Activated CD4-positive, CD25-positive, alpha-beta regulatory T cell treated with anti-CD3 and anti-CD28 coated beads, Interleukin-2, amount 50 U/mL, for 24 hours (primary cell): ENCODE measurements at places on chromosomes 13 and 19.

GRCh38 chr19:3785938-3786824 lies at the start of gene MATK:
Gene MATK, minus strand, starts transcription at chr19:3786381. Its CDS starts 1,246 bp downstream, at chr19:3785135.
- peak; percentile 42 for ATAC-seq

DNA sequence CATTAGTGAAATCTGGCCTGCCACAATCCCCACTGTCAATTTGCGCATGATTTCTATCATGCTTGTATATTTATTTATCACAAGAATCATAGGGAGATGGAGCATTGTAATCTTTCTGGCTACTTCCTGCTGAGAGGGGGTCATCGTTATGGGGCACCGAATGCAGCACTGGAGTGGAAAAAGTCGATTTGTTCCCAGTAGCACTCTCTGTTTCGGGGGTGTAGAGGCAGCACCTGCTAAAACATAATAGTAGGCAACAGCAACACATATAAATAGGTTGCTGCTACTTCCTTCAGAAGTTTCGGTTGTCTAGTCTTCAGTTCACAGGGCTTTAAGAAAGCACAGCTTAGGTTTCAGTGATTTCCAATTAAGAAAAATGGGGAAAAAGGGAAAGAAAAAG lies 23.4 kb upstream of the CEACAM21 start:
- ATAC-seq, result peak; percentile 24

DNA sequence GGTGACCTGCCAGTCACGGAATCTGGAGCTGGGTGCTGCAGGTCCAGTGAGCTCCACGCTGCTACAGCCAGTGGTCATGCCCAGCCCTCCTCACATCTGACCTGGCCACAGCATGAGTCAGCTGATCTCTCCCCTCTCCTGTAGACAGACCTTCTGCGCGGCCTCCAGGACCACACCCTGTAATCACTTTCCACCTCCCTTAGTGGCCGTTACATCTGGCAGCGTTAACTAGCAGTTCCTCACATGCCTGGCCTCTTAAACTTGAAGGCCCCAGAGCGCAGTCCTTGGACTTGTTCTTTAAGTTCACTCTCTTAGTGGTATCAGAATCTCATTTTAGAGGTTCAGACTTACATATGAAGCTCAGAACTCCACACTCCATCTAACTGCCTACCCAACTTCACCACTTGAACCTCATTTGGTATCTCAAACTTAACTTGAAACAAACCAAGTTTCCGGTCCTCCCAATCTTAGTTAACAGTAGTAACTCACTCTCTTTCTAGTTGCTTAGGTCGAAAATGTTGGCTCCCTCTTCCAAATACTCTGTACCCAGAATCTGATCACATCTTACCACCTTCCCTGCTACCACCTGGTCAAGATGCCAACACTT lies 22.7 kb downstream of the MIPEP start:
- ATAC-seq, result no peak

DNA sequence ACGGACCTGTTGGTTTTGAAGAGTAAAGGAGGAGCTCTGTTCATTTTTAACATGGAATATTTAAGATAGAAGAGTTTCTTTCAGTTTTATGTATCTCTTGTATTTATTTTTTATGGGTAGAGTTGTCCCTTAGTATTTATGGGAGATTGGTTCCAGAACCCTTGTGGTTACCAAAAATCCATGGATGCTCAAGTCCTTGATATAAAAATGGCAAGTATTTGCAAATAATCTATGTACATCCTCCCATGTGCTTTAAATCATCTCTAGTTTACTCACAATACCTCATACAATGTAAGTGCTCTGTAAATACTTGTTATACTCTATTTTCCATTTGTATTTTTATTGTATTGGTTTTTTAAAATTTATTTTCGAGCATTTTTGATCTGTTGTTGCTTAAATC lies 63.1 kb downstream of the TM9SF2 start:
- ATAC-seq, result no peak

DNA sequence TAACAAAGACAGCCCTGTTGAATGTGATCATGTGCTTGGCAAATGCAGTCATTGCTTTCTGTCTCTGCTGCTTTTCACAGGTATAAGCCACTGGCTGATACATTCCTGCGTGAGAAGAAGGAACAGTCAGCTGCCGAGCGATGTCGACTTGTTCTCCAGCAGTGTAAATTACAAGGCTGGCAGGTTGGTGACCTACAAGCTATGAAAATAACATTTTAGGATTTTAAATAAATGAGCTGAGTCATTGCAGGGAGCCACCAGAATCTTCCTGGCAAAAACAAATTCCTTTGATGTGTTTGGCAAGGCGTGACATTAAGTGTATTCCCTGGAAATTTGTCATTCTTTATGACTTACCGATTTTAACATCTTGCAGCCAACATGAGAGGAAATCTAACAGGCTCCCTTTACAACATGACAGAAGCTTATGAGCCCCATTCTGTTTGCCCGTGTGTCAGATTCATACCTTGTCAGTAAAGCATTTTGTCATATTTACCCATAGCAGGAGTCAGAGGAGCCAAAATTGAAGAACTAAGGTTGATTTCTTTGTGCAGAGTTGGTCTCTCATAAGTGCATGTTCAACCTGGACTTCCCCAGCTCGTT lies 471.4 kb downstream of the MYO16 start:
- no peak for ATAC-seq

DNA sequence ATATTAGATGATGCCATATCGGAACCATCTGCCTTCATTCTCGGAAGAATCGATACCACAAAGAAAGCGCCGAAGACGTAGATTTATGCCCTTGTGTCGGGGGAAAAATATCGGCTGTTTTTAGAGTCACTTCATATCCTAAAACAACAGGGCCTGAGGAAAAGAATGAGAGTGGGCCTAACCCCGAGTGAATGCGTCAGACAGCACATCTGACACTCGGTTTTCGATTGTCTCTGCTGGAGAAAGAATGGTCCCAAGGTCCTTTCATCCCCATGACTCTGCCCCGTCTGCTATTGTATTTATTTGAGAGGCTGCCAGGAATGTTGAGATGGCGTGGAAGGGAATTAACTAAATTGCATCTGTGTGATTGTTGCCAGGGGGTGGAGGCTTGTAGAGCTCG lies 46.1 kb downstream of the CHST8 start:
- no peak for ATAC-seq

DNA sequence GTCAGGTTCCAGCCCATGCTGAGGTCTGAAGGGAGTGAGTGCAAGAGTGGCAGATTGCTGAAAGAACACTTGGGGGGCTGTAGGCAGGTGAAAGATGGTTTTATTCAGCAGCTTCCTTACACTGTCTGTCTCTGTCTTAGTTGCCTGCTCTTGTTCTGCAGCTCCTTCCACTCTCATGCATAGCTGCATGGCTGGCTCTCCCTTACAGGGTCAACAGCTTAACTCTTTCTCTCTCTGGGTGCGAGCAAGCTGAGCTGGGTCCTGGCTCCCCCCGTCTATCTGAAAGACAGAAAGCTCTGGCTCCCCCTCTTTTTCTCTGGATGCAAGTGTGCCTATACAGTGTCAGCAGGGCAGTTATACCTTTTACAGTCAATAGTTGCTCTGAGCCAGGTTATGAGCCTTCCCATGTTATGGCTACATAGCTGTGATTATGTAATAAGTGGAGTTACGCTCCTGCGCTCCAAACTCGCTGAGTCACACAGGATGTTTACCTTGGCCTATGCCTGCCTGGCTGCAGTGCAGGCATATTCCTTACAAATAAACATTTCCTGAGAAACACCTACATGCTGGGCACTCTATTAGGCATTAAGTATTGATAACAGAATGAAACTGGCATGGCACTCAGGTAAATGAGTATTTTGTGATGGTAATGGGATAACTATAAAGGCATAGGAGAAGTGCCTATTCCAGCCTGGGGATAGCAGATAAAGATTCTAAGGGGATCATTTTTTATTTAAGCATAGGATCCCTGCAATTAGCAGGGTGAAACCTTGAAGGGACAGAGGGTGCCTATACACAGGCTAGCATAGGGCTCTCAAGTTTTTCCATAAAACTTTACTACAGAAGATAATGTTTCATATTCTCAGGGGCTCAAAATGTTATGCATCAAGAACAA lies 826.9 kb upstream of the PCDH9 start:
- no peak for ATAC-seq

GRCh38 chr13:103466761-103467160 lies 400.5 kb upstream of the SLC10A2 start:
- no peak for ATAC-seq
